ENCODE measurements at places on chromosomes 5 and 9.
A peak's percentile ranks its signal among the peaks of the same experiment; 100 is the strongest.

DNA sequence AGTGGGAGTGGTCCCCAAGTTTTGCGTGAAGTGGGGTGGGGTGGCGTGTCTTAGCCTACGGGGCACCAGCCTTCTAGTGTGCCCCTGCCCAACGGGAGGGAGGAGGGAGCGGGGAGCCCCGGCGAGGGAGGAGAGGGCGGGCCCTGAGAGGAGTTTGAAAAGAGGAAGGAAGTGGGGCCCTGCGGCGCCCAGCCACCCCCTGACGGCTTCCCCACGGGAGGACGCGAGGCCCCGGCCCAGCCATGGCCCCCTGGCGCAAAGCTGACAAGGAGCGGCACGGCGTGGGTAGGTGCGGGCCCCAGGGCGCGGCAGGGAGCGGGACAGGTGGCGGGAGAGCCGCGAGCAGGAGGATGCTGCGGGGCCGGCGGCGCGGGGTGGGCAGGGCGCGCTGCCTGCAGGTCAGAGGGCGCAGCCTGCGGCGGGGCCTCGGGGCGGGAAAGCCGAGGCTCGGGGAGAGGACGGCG is at the start of gene DOCK2:
DOCK2 (plus strand) TSS at position 191 of the 464 bp plus-strand sequence; CDS start at position 243, 52 bp downstream.
- DNase-seq, result peak; percentile 65

- no peak for DNase-seq
Measured at GRCh38 chr9:4430432-4431261, 59.6 kb upstream of the SLC1A1 start.

GRCh38 chr5:172985596-172985995 is 2.0 kb downstream of the ATP6V0E1 start:
- no peak for DNase-seq

GRCh38 chr5:27474395-27474794 is 436.0 kb upstream of the CDH9 start:
- no peak for DNase-seq

DNA sequence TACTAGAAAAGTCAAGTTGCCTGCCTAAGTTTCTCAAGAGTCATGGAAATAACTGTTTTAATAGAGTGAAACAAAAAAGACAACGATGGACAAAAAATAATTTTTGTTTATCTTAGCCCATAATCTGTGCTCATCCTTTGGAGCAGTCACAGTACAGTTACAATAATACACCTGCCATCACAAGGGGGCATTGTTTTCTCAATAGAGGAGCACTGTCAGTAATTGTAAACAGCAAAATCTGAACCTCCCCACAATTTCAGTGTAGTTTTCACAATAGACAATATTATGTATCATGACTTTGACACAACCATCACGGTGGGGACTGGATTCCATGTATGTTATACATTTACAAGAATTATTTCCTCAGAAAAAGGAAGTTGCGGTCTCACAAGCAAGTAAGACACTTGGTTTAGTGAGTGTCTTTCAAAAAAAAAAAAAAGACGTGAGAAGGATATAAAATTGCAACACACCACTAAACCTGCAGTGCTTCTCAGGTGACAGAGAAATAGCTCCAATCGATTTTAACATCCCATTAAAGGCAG is 586.3 kb downstream of the PTPRD start:
- no peak for DNase-seq

- DNase-seq, result no peak
Measured at GRCh38 chr5:138339091-138339456, 1.0 kb downstream of the FAM53C start.

DNA sequence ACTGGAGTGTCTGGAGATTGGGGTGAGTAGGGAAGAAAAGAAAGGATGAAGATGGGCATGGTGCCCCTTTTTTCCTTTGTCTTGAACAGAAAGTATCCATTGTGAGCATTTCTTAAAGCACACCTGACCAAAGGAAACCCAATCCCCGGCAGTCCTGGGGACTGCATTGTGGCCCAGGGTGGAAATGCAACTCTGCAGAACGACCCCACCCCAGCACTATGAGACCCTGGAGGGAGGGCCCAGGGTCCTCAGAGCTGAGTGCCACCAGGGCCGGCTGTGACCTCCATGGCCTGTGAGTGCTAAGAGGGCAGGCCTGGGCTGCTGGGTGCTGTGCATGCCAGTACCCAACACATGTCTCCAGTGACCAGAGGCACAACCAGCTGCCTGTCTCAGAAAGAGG is 18.5 kb downstream of the EEIG1 start:
- DNase-seq, result no peak

GRCh38 chr5:90161414-90161813 is 248.1 kb downstream of the CETN3 start:
- no peak for DNase-seq

- no peak for DNase-seq
Measured at GRCh38 chr9:110975278-110975677, 63.0 kb downstream of the LPAR1 start.

GRCh38 chr9:131012396-131012917 is 3.5 kb downstream of the LAMC3 start:
- DNase-seq, result no peak

DNA sequence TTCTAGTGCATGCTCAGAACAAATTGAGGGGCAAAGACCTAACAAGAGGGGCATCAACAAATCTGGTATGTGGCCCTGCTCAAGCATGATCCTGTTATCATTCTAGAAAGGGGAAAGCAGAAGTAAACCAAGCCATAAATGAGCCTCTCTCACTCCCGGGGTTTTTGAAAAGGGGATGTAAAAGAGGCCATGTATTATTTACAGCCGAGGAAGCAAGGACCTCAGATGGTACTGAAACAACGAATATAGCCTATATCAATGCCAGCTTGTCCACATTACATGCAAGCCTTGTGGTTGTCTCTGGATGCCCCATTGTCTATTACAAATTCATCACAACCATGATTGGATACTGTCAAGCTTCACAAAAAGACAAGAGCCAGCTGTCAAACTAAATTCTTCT is 211.3 kb downstream of the DCP2 start:
- DNase-seq, result no peak

- no peak for DNase-seq
Measured at GRCh38 chr5:154709368-154710305, 45.5 kb upstream of the LARP1 start.

DNA sequence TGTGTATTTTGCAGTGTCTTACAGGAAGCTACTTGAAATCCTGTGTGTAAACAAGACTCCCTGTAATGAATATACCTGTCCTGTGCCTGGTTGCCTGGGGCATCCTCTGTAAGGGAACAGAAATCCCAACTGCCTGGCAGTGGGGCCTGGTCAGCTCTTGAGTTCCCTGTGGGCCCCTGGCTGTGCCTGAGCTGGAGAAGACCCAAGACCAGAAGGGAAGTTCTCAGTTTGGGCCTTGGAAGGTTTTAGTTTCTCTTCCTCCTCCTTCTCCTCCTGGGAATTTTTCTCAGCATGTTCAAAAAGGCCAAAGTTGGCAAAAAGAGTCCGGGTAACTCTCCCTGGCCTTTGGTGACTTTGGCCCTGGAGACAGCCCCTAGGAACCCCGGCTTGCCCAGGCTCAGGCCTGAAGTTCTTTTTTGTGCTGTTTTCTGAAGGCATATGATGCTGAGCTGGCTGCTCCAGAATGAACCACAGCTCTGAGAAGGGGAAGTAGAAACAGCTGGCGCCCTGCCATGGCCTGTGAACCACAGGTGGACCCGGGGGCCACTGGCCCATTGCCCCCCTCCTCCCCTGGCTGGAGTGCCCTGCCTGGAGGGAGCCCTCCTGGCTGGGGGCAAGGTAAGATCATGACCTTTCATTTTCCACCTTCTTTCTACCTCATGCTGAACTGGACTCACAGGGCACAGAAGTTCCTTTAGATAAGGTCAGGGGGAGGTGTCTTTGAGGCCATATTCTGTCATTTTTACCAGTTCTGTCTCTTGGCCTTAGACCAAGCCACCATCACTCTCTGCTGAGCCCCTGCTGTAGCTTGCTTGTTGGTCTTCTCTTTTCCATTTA is 5.8 kb downstream of the TMEM268 start:
- DNase-seq, result no peak

- DNase-seq, result no peak
Measured at GRCh38 chr5:99025298-99026045, 96.7 kb upstream of the CHD1 start.

DNA sequence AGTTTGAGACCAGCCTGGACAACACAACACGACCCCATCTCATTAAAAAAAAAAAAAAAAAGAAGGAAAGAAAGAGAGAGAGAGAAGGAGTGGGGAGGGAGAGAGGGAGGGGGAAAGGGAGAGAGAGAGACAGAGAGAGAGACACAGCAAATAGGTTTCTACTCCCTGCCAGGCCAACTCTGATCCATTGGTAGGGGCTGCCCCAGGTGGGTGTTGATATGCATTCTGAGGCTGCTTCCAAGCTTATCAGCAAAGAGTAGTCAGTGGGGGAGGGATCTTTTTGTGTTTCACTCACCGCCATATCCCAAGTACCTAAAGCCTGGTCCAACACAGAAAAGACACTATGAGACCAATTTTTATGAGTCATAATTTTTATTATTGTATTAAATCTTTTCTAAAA is 57.0 kb upstream of the SAP30L start:
- DNase-seq, result no peak

GRCh38 chr9:109640580-109641371 is 139.2 kb upstream of the PALM2AKAP2 start:
- DNase-seq, result no peak

DNA sequence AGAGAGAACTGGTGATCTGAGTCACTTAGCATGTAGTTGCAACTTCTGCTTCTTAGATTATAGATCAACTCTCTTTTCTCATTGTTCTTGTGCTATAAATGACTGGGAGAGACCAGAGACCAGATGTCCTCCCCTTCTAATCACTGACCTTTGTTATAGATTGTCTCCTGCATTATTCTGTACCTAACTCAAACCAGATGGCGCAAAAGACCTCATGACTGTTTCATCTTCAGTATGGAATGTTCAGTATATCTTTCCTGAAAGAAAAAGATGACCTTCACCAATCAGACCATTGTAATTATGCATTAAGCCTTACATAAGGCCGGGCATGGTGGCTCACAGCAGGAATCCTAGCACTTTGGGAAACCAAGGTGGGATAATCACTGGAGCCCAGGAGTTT is 30.5 kb upstream of the ADAM19 start:
- DNase-seq, result no peak

DNA sequence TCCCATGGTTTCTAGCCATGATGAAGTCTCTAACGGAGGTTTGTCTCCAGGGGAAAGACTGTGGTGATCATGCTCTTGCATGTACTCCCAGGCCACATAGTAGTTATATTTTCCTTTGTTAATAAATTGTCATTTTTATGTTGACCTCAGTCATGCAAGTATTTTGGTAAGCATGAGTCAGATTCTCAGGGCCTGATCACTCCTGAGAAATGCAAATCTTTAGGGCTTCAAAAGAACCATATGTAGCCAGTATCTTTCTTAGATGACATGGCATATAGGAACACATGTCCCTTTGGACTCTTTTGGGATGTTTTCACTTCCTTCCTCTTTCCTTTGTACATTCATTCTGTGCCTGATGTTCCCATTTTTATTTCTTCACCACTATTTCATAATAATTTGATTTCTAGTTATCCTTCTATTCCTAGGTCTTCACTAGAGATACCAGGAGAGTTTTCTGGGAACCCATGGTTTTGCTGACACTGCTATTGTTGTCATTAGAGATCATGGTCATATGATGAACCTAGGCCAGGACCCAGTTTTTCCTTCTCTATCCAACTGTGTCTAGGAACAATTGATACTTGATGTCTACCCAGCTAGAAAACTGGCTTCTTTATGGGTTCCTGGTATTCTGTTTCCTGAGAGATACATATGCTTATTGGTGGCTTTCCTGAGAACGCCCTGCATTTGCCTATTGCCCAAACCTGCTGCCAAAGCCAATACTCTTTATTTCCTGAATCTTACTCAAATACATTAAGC is 248.1 kb upstream of the NREP start:
- DNase-seq, result no peak

DNA sequence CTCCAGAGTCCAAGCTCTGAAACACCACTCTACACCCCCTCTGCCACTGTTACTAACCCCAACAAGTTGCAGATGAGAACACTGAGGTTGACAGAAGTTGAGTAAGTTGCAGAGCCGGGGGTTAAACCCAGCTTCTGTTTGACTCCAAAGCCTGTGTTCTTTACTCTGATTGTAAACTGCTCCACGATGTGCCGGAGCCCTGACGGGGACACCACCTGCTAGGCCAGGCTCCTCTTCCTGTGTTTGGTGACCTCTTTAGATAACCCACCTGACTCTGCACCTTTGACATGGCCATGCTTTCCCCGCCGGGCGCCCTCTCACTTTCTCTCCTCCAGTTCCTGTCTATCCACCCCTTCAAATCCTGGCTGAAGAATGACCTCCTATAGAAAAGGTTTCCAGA is 96.7 kb downstream of the PAX5 start:
- DNase-seq, result no peak

DNA sequence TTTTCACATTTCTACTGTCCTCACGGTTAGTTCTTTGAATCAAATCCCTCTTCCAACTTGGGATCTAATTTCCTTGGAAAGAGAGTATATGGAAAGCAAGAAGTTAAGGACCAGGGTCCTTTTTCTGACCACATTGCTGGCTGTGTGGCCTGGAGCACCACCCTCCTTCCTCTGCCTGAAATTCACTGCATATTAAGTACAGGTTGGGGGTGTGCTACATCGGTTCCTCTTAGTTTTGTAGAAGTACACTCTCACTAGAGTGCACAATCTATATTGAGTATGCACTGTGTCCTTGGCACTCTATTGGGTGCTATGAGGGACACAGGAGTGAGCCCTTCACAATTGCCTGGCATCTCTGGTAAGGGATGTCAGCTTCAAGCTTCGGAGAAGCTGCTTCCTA is 53.8 kb upstream of the KLF9 start:
- no peak for DNase-seq

DNA sequence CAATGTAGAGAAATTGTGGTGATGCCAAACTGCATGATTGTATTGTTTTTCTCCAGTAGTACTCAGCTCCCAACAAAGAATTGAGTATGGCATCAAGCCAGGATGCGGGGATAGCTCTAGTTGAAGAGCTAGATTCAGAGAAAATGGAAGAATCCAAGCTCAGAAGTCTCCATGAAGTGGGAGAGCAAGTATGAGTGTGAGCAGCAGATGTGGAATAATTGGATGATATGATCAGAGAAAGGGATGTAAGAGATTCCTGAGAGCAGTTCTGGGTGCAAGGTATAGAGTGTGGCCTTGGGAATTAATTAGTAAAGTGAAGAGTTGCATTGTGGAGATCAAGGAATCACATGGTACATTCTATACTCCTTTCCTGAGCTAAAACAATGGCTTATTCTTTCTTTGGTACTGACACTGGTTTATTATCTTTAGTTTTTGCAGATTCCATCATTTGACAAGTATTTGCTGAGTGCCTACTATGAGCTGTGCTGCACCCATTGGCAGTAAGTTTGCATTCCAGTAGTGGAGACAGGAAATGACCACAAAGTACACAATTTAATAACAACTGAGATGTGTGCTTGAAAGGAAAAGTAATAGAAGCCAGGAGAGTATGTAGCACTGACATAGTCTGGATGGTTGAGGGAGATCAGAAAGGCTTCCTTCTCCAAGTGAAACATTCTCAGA is 177.1 kb downstream of the CPLANE1 start:
- no peak for DNase-seq

- DNase-seq, result no peak
Measured at GRCh38 chr9:95000821-95001220, 274.3 kb downstream of the AOPEP start.

GRCh38 chr5:154475591-154476353 is 2.3 kb downstream of the HAND1 start:
- DNase-seq, result no peak

- no peak for DNase-seq
Measured at GRCh38 chr9:21119093-21119770, 22.4 kb downstream of the IFNW1 start.

GRCh38 chr5:66080664-66081063 is 63.4 kb upstream of the SREK1 start:
- DNase-seq, result no peak

- DNase-seq, result no peak
Measured at GRCh38 chr5:142098931-142099330, 9.6 kb upstream of the NDFIP1 start.
